Pulmonary artery endothelial cell (primary cell): ENCODE measurements at places on chromosomes 5 and 9. TPM values are rescaled to one million over a fixed set of nuclear protein-coding genes. Genes with fewer than 3 reads are reported as not detected.

DNA sequence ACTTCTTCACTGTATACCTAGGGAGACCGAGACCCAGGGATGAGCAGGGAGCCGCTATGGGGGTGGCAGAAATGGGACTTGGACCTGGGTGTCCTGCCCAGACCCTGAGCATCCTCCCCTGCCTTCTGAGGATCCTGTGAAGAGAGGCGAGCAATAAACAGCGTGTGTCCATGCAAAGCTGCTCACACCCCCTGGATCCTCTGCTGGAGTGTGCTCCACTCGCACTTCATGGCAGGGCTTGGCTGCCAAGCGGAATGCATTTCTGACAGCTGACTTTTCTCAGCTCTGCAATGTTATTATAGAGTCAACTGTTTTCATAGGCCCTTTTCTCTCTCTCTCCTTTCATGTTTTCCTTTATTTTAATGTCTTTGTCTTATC lies 31.0 kb upstream of the ALDH1B1 start:
- no peak for DNase-seq

GRCh38 chr5:20113031-20113715 lies 125.2 kb upstream of the CDH18 start:
- no peak for DNase-seq

GRCh38 chr9:137484551-137485315 lies 25.6 kb upstream of the NSMF start:
- DNase-seq = no peak

GRCh38 chr5:142316051-142316450 lies 8.8 kb downstream of the SPRY4 start:
- DNase-seq = no peak

- no peak for DNase-seq
These were observed 1.1 kb upstream of the SEMA4D start for GRCh38 chr9:89498852-89499480.

DNA sequence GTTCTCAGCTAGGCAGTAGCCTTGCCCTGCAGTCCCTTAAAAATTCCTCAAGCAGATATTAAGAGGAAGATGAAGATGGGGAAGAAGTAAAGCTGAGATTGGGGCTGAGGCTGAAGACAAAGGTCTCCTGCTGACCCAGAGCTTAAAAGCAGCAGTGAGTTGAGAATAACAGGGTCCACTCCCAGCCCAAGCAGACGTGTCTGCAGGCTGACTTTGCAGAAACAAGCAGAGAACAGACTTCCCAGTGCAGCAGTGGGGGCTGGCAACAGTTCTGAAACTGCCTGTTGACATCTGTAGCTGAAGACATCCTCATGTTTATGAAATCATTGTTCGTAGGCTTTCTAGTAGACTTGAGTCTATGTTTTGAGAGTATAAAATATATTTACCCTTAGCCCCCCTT lies 1.1 kb downstream of the CTXN3 start:
- DNase-seq = no peak

The SLCO6A1 gene
- total RNA-seq = not detected in 2 replicates

The SURF1 gene
- 18.4 and 25.4 TPM in 2 replicates for total RNA-seq

The FBN2 gene
- total RNA-seq = 16.8 and 73.7 TPM in 2 replicates

The IFNK gene
- not detected in 2 replicates for total RNA-seq

The TJP2 gene
- 243 and 307 TPM in 2 replicates for total RNA-seq
